Stimulated activated CD8-positive, alpha-beta memory T cell treated with anti-CD3 and anti-CD28 coated beads, Interleukin-7, amount 100 ng/mL, for 4 hours (primary cell): ENCODE measurements at places on chromosomes 3 and 15.
A peak's percentile ranks its signal among the peaks of the same experiment; 100 is the strongest.

- DNase-seq = no peak
Measured at GRCh38 chr3:130711565-130712324, 34.9 kb downstream of the PIK3R4 start.

- no peak for DNase-seq
Measured at GRCh38 chr3:1087066-1087560, 5.7 kb upstream of the CNTN6 start.

- no peak for DNase-seq
Measured at GRCh38 chr3:23859012-23859743, 53.4 kb downstream of the UBE2E1 start.

DNA sequence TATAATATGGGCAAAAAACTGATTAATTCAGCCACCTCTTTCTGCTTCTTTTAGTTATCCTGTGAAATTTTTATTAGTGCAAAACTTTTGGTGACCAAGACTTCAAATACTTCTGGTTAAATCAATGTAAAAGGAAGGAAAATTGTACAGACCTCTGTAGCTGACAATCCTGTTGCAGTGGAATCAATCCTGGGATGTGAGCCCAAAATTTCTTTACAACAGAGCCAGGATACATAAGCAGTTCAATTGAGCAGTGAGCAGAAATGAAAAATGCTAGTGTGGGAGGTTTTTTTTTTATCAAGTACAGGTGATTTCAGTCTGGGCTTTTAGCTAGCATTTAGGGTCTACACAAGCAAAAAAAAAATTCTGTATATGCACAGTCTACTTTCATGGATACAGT, 398.0 kb downstream of the OTOL1 start:
- DNase-seq = no peak

- no peak for DNase-seq
Measured at GRCh38 chr3:95705786-95706418, 1108.5 kb upstream of the EPHA6 start.

GRCh38 chr15:24734396-24734795, 58.8 kb downstream of the NPAP1 start:
- no peak for DNase-seq

- peak; percentile 1 for DNase-seq
Measured at GRCh38 chr15:75171408-75171807, 30.3 kb upstream of the C15orf39 start.

DNA sequence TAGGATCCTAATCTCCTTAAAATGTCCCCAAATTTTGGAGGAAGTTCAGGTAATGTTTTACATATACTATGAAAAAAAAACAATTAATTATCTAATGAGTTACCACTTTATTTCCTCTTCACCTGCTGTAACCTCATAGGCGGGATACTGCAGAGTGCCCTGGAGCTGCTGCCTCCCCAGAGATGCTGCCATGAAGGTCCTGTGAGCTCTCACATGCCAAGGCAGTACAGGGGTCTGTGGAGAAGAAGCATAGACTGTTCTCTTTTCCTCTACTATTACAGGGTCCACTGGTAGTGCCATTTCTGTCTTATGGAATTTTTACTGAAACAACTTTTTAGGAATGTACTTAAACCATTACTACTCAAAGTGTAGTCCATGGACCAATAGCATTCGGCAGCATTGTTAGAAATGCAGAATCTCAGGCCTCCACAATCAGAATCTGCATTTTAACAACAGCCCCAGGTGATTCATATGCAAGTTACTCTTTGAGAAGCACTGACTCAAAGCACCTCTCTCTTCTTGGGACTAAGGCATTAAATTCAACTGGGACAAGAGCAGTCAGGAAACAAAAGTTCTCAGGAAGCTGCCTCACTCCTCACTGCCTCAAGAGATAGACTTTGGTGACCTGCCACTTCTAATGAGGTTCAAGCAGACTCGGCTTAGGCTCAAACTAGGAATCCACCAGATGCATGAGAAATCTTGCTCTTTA, 30.3 kb upstream of the CPOX start:
- DNase-seq = no peak

- no peak for DNase-seq
Measured at GRCh38 chr3:6608843-6609242, 252.1 kb upstream of the GRM7 start.

- no peak for DNase-seq
Measured at GRCh38 chr3:16024548-16024947, 149.9 kb upstream of the GALNT15 start.

DNA sequence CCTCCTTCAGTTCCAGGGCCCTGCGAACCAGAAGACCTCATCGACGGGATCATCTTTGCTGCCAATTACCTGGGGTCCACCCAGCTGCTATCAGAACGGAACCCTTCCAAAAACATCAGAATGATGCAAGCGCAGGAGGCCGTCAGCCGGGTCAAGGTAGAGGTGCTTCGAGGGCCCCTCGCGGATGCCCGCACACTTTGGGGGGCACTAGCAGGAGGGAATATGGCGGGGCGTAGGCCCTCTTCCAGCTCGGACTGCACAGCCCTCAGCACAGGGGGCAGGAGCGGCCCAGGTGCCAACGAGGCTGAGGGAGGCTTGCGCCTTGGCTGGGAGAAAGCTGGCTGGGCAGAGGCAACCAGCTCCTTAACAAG, 176.6 kb downstream of the NSMCE3 start:
- DNase-seq = no peak

DNA sequence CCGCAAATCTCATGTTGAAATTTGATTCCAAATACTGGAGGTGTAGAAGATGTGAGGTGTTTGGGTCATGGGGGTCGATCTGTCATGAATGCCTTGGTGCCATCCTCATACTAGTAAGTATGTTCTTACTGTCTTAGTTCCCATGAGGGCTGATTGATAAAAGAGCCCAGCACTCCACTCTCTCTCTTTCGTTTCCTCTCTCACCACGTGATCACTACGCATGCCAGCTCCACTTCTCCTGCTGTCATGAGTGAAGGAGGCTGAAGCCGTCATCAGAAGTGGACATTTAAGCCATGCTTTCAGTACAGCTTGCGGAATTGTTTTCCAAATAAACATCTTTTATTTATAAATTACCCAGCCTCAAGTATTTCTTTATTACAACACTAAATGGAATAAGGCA, 6.1 kb downstream of the OR5H15 start:
- no peak for DNase-seq

- DNase-seq = no peak
Measured at GRCh38 chr3:46162975-46163555, 45.0 kb downstream of the CCR1 start.

- no peak for DNase-seq
Measured at GRCh38 chr3:39783680-39784079, 25.7 kb upstream of the MYRIP start.

DNA sequence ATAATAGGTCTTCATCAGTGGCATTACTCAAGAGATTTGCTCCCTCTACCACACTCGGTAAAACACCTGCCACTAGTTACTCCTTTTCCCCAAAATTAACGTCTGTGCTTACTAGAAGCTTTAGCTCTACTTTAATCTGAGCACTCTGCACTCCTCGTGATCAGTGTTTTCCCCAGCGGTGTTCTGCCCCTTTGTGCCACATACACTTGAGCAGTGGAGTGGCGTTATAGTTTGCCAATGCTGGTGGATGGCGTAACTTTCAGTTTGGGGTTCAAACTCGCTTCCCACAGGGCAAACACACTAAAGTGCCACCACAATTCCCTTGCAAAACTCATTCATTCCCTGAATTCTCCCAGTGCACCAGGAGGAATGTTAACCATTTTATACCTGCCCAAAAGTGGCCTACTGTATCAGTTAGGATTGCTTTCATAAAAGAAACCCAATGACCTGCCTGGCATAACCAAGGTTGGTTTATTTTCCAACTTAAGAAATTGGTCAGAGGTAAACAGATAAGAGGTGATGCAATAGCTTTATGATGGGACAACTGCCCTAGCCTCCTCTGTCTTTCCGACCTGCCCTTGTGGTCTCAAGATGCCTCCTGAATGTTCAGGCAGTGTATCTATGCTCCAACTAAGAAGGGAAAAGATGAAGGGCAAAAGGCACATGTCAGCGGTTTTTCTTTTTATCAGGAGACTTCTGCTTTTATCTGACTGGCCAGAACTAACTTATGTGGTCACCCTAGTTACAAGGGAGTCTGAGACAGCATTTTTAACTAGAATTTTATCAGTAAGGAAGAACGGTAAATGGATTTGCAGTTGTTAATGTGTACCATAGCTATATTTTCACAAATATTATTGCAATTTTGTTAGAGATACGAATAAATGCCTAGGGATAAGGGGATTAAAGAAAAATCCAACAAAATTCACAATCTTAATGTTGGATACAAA, 83.9 kb downstream of the FSIP1 start:
- DNase-seq = no peak

DNA sequence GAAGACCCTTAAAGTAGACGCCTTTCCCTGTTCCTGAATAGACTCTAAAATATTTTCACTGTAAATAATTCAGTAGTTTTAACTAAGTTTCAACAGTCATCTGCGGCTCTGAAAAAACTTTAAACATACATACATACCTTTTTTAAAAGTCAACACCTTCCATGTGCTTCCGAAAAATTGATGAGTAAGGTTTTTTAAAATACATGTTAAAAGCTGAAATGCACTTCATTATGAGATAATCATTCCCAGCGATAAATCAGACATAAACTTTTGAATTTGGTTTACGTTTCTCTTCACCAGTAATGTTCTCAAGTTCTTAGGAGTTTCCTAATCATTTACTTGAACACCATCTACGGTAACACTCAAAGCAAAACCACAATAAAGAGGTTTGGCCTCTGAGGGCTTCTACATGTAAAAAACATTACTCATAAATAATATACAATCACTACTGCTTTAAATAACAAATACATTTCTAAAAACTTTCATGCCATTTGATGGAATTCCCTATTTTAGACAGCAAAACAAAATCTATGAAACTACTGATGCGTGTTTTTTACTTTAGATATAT, 403.5 kb downstream of the SHQ1 start:
- no peak for DNase-seq

GRCh38 chr3:13371100-13372075, 48.7 kb downstream of the NUP210 start:
- DNase-seq = no peak
